ENCODE measurements at places on chromosomes 2 and 18. TPM values are rescaled to one million over a fixed set of nuclear protein-coding genes. Genes with fewer than 3 reads are reported as not detected.

Gene SLC9A4
- not detected for total RNA-seq

Gene C2orf72
- 0.33 TPM for total RNA-seq

Gene MAB21L4
- total RNA-seq = not detected

Gene PRSS56
- not detected for total RNA-seq

Gene ATP6V1B1
- 2.1 TPM for total RNA-seq

Gene E2F6
- 10.2 TPM for total RNA-seq

Gene ANKRD44
- 4.9 TPM for total RNA-seq

Gene DES
- 69.3 TPM for total RNA-seq

Gene PLA2R1
- 8.3 TPM for total RNA-seq

Gene PXDN
- total RNA-seq = 111 TPM

Gene CAVIN2
- total RNA-seq = 12.6 TPM

DNA sequence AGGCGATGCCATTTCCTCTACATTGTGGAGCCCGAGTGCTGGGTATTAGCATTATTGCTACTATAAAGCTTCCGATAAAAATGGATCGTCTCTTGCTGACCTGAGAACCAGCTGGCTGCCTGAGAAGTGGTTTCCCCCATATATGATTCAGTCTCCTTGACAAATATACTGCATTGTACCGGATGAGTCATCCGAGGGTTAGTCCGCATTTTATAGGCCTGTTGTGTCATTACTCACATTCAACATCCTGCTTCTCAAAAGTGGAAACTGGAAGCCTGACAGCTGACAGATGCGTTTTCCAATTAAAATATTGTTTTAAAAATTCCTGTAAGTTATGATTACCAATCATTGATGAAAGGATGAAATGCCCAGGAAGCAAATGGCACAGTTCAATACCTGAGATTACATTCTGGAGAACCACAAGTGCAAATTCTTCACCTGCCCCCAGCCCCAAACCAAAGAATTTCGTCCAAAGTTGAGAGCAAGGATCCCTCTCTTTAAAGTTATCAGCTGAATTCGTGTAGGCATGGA lies 65.7 kb downstream of the SPRED2 start:
- peak; percentile 94 for DNase-seq

GRCh38 chr2:53784436-53784835 lies 2.3 kb downstream of the ASB3 start:
- DNase-seq = peak; percentile 36

- DNase-seq = peak; percentile 89
Observed at GRCh38 chr2:46269544-46270273, 27.5 kb upstream of the EPAS1 start.

- no peak for DNase-seq
Observed at GRCh38 chr2:199583676-199584075, 125.9 kb upstream of the SATB2 start.

DNA sequence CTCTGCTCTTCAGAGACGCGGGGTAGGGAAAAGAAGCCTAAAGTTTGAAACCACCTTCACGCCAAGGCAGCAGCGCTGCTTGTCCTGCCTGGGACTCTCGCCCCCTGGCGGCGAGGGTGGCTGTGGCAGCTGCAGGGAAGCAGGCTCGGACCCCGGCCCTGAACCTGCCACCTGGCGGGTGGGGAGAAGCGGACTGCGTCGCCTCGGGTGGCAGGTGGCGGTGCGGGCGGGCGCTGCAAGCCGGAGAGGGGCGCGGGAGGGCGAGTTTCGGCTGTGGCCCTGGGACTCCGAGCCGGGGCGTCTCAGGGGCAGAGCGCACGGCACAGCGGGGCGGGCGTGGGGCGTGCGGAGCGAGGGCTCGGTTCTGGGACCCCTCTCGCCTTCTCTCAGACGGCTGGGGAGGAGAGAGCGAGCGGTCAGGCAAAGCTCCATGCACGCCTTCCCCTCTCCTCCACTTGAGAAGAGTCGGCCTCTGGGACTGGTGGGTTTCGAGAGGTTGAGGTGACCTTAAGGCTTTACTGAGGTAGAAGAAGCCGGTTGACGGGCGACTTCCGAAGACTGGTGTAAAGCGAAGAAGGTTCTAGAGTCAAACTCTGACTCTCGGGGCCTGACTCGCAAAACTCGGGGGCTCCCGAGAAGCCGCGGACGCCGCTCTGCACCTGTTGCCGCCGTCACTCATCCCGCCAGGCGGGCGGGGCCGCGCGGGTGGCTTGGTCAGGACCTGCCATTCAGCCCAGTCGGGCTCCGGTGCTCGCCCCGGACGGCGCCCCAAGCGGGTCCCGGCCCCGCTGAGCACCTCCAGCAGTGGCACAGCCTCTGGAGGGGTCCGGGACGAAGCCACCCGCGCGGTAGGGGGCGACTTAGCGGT lies 1.1 kb upstream of the BOLL start:
- DNase-seq = no peak

GRCh38 chr18:37553633-37554398 lies 11.8 kb downstream of the CELF4 start:
- DNase-seq = no peak

DNA sequence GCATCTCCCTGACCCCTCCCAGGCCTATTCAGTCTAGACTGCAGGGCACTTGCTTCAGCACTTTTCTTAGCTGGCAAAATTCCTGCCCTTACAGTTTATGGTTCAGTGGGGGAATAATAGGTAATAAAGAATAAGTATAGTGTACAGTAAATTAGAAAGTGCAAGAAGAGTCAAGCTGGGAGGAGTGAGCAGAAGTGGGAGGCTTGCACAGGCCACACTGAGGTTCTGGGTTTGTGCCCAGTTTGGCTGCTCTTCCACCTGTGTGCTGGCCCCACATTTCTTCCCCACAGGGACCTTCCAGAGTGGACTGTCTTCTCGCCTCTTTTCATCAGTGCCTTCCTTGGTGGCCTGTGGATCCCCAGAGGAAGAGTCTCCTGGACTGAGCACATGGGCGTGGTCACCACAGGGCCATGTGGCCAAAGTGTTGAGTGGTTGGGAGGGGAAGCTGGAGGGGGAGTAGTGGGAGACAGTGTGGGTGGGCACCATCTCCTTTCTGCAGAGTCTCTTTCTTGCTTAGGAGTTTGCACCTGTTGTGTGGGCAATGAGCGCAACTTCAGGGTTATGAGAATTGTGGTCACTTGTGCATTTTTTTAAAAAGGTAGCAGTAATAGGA lies 128.6 kb upstream of the ZSWIM2 start:
- no peak for DNase-seq

DNA sequence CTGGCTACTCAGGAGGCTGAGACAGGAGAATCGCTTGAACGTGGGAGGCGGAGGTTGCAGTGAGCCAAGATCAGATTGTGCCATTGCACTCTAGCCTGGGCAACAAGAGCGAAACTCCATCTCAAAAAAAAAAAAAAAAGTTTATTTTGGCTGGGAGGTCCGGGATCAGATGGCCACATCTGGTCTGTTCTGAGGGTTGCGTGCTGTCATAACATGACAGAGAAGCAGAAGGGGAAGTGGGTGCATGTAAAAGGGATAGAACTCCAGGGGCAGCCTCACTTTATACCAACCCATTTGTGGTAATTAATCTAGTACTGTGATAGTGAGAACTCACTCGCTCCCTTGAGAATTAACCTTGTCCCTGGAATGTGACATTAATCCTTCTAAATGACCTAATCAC lies 101.2 kb downstream of the PTPN4 start:
- DNase-seq = no peak

DNA sequence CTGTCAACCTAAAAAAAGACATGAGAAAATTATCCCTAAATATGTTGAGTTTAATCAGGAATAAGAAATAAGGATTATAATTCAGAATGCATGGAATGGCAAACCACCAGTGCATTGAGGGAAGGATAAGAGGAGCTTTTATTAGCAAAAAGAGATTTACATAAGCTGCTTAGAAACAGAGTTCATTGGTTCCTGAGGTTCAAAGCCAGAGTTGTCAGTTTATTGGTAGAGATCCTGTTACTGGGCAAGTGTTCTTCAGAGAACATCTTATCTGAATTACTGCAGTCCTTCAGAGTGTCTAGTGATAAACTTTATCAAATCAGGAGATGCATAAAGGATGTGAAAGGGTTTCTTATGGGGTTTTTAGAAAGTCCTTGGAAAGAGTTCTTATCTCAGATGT lies 76.0 kb upstream of the MEX3C start:
- DNase-seq = no peak

DNA sequence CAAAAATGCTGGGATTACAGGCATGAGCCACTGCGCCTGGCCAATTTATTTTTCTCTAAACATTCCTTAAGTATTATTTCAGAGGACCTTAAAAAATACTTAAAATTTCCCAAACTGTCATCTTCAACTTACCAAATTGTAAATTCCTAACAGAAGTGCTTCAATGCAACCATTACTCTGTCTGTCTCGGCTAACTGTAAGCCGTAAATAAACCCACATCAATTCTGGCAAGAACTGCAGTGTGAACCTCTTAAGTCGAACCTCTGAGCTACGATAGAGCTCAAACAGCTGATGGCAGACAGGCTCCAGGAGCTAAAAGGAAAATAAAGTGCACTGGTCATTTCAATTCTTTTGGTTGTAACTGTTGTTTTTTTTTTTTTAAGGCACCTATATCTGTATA lies 53.4 kb upstream of the ORC2 start:
- no peak for DNase-seq

DNA sequence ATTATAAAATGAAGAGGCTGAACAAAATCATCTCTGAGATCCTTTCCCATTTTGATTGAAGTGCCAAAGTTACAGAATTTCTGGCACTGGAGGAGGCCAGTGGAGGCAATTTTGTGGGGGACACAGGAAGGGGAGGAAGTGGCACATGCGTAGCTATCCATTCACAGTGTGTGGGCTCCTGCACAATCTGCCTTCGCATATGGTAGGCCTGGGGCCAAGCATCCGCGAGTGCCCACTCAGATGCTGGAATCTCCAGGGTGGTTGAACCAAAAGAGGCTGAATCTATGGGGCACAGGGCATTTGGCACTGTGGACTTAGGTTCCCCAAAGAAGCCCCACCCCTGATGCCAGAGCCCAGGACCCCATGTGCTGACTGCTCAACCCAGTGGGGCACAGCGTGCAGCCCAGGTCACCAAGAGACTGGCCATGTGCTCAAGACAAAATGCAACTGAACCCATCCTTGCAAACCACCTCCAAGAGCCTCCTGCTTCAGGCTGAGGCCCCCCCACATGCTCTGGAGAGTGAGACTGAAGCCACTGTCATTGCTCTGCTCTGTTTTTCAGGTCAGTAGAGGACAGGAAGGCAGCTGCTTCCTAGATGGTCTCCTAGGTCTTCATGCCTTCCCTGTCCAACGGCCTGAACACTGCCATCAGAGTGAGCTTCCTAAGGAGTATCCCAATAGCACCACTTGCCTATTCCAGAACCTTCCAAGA lies 28.5 kb downstream of the ST8SIA5 start:
- no peak for DNase-seq

- DNase-seq = peak; percentile 74
Observed at GRCh38 chr2:33238111-33238510, 238.3 kb upstream of the RASGRP3 start.

- DNase-seq = peak; percentile 40
Observed at GRCh38 chr2:191869178-191869577, 22.3 kb upstream of the CAVIN2 start.

- no peak for DNase-seq
Observed at GRCh38 chr2:47373747-47374146, 29.2 kb upstream of the MSH2 start.

DNA sequence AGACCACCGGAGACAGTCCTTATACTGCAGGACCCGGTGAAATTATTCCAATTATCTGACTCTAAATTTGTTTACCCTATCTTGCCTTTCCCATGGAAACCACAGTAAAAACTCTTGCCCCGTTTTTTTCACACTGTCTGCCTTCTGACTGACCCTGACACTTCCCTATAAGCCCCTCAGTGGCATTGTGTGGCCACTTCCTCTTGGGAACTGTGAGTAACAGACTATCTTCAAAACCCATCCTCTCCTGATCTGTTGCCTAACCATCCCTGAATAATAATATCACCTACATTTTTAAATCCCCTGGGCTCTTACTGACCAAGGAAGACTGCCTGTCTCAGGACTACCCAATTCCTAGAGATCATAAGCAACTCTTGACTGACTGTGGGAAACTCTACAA lies 42.6 kb upstream of the RNF152 start:
- DNase-seq = no peak

- DNase-seq = no peak
Observed at GRCh38 chr2:219576505-219577388, 4.6 kb downstream of the INHA start.

DNA sequence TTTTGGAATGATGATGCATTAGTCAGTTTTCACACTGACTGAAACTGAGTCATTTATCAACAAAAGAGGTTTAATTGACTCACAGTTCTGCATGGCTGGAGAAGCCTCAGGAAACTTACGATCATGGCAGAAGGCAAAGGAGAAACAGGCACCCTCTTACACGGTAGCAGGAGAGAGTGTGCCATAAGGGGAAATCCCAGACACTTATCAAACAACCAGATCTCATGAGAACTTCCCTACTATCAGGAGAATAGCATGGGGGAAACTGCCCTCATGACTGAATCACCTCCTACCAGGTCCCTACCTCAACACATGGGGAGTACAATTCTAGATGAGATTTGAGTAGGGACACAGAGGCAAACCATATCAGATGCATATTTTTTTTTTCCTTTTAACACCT lies 504.5 kb upstream of the VRK2 start:
- no peak for DNase-seq

DNA sequence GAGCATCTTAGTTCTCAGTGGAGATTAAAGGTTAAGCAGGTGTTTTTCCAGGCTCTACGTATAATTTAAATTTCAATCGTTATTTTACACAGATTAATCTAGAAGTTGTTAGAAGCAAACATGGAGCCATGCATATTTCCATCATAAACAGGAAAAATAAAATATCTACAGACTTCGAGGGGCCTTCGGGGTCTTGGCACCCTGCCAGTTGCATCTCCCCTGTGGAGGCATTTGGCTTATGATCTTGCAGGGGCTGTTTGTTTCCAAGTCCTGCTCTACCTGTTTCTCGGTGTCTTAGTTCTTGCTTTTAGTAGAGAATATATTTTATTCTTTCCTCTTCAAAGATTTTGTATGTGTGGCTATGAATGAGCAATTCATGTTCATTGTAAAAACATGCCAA lies 67.2 kb upstream of the FAM136A start:
- DNase-seq = no peak

GRCh38 chr2:43329637-43330036 lies 103.2 kb upstream of the ZFP36L2 start:
- no peak for DNase-seq

- peak; percentile 19 for DNase-seq
Observed at GRCh38 chr2:61536180-61536571, 2.0 kb downstream of the XPO1 start.

DNA sequence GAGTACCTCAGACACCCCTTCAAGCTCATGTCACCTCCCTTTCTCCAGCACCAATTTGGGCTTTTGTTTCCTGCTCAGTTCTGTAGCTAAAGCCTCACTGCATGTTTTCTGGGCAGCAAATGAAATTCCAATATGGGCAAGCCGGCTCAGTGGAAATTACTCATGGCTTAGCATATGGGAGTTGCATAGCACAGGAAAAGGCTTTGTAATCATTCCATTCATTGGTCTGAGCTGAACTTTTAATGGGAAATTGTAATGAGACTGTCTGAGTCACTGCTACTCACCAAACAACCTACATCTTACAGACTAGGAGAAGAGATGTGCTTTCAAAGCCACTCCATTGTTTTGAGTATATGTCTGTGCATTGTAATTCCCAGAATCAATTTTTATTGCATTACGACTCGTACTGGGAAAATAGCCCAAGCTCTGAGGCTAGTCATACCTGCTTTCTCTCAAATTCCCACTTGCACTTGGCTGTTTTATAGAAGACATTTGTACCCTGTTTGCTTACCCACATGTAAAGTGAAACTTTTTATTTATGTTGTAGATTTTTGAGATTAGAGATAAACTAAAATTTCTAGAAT lies 139.5 kb upstream of the LRATD1 start:
- peak; percentile 94 for DNase-seq

Measured in fibroblast of lung (primary cell).